ENCODE measurements at places on chromosomes 7 and 10.
A peak's percentile ranks its signal among the peaks of the same experiment; 100 is the strongest.

DNA sequence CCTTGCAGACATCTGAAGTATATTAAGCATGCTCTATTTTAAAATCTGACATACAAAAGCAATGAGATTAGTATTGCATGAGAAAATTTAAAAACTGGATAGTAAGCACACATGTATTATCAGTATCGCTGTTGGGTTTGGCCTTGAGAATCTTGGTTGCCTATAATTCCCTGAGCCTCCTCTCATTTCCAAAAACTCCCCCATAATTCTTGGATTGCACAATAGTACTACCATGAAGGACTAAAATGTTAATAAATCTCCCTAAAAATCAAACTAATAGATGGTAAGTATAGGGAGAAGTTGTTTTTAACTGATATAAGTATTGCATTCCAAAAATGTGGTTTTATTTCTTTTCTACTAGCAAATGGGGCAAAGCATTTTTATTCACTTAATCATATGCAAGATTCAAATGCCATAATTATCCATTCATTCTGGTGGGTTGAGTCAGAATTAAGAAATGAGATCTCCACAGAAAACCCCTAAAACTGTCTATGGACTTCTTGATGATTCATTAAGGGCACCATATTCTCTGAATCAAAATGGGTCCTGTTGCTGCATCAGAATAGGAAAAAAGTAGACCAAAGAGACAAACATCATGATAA is 10.3 kb upstream of the VIM start:
- peak; percentile 68 for DNase-seq

GRCh38 chr10:110368002-110368401 is 63.3 kb upstream of the SMNDC1 start:
- DNase-seq: no peak

- DNase-seq: peak; percentile 46
These were observed 339.9 kb downstream of the CXCL12 start for GRCh38 chr10:44045020-44045419.

DNA sequence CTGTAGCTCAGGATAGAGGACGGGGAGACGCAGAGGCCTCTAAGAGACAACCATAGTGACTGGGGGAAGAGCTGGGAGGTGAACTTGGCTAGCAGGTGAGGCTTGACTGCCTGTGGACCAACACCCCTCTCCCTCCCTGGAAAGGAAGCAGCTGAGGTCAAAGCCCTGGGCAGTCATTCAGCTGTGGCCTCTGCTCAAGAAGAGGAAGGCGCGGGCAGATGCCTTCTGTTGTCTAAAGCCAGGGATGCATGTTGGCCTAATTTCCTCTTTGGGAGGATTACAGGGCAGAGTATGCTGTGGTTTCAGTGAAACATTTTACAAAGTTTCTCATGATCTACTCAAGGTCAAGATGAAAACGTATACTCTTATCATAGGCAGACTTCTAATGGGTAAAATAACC is 327.1 kb downstream of the PRPF18 start:
- no peak for DNase-seq

DNA sequence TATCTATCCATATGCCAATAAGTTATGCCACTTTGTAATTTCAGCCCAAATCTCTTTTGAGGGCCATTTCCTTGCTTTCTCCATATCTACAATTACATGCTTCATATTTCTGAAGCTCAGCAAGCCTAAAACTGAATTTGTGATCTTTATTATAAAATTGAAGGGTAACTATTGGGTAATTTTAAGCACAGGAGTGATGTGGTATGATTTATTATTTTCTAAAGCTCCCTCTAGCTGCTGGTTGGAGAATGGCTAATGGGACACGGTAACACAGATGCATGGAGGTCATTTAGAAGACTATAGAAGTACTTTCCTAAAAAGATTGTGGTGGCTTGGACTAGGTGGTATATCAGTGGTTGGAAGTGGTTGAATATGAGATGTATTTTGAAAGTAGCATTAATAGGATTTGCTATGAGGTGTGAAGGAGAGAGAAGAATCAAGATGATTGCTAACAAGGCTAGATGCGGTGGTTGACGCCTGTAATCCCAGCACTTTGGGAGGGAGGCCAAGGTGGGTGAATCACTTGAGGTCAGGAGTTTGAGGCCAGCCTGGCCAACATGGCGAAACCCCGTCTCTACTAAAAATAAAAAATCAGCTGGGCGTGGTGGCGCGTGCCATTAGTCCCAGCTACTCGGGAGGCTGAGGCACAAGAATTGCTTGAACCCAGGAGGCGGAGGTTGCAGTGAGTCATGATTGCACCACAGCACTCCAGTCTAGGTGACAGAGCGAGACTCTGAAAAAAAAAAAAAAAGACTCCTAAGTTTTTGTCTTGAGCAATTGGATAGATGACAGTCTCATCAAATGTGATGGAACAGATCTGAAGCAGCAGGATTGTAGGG is 13.9 kb downstream of the KLHDC10 start:
- no peak for DNase-seq

- no peak for DNase-seq
These were observed 124.7 kb upstream of the CTBP2 start for GRCh38 chr10:125284875-125285597.

GRCh38 chr7:77337456-77337990 is 78.6 kb downstream of the GSAP start:
- DNase-seq: no peak

- peak; percentile 73 for DNase-seq
These were observed 28.6 kb downstream of the PDSS1 start for GRCh38 chr10:26725837-26726727.

DNA sequence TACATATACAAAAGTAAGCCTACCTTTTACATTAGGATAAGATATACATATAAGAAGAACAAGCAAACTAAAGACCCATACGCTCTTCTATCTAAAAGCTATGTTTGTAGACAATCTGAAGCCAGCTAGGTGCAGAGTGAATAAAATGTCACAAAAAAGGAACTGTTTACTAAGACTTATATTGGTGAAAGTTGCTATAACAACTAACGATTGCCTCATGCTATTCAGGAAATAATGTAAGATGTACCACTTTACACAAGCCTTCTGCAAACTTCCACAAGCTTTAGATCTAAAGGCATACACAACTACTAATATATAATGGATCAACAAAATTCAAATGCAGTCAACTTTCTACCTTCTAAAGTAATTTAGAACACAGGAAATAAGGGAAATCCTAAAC is 175.1 kb downstream of the SRPK2 start:
- DNase-seq: no peak

GRCh38 chr7:105009667-105010503 is 4.1 kb upstream of the KMT2E start:
- no peak for DNase-seq

- DNase-seq: no peak
These were observed 15.4 kb upstream of the LYZL1 start for GRCh38 chr10:29273478-29273877.

GRCh38 chr10:7563368-7563767 is 103.4 kb downstream of the ITIH5 start:
- no peak for DNase-seq

DNA sequence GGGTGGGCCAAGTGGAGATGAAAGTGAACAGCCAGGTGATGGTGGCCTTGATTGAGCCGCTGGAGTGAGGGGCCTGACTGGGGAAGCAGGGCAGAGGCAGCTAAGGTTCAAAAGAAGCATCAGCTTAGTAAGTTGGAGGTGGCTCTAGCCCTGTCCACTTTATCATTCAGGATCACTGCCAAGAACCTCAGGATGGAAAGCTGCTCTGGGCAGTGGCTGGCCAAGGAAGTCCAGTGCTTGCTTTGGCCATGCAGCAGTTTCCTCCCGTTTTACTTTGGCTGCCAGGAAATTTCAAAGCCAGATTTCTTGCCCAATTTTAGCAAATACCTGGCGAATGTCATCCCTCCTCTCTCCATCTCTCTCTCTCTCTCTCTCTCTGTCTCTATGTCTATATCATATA is 384.9 kb downstream of the PLXNA4 start:
- no peak for DNase-seq

DNA sequence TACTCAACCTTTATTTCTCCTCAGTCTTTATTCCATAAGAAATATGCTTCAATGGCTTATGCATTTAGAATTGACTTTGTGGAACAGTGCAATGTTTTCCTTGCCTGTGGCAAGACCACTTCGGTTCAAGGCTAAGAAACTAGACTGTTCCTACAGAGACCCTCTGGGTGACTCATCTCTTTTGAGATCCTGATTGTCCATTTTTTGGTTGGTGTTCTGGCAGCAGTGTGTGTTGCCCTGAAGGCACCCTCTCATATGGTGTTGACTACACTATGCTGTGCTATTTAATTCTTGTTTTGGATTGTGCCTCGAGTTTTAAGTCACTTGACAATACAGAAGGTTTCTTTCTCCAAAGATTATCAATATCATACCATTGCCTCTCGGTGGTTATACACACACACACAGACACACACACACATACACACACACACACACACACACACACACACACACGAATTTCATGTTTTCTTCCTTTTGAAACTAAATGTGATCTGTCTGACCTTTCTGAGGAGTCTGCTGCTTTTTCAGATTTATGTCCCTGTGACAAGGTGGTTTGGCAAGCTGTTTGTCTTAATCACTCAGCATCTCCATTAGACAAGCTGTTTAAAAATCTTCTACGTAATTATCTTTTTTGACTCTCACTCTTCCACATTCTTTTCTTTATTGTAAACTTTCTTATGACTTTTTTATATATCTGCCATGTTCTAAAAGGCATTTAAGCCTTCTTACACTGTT is 187.2 kb downstream of the VTI1A start:
- DNase-seq: no peak

DNA sequence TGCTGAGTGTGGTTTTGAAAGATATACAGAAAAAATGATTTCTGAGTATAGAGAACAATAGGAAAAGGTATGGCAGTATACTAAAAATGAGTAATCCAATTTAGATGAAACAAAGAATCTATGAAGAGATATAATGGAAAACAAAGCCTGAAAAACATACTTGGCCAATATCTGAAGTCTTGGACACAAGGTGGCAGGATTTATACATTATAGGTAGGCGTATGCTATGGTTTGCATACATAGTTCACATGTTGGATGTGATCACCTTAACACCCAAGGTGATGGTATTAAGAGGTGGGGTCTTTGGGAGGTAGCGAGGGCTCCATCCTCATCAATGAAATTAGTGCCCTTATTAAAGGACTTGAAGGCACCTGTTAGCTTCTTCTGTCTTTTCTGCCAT is 34.5 kb upstream of the BPGM start:
- DNase-seq: no peak

GRCh38 chr7:115840702-115841101 is 189.9 kb downstream of the TFEC start:
- DNase-seq: no peak

DNA sequence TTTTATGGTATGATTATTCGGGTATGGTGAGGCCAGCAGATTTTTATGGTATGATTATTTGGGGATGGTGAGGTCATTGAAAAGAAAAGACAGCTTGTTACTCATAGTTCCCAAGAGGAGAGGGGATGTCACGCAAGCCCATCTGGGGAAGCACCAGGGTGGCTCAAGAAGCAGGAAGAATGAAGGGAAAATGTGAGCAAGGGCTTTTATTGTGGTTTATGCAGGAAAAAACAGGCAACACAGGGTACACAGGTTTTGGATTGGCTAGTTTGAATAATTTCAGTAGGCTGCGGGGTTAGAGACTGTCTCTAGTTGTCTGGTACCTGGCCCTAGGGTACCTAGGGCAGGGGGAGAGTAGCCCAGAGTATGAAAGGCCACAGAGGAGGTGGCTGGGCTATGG is 26.8 kb upstream of the DGKI start:
- peak; percentile 88 for DNase-seq

DNA sequence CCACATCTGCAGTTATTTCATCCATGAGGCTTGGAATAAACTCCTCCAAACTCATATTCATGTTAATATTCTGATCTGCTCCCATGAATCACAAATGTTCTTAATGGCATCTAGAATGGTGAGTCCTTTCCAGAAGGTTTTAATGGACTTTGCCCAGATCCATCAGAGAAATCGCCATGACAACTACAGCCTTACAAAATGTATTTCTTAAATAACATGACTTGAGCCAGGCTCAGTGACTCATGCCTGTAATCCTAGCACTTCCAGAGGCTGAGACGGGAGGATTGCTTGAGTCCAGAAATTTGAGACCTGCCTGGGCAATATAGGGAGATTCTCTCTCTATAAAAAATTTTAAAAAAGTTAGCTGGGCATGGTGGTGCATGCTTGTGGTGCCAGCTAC is 102.1 kb upstream of the TMEM168 start:
- no peak for DNase-seq

GRCh38 chr10:25896421-25896820 is 37.6 kb upstream of the MYO3A start:
- no peak for DNase-seq

Measured in AG08395 (cell line).